ENCODE measurements at places on chromosomes 3 and 15. TPM values are rescaled to one million over a fixed set of nuclear protein-coding genes. Genes with fewer than 3 reads are reported as not detected.
A peak's percentile ranks its signal among the peaks of the same experiment; 100 is the strongest.

GRCh38 chr15:42279234-42279723 is 6.0 kb upstream of the TMEM87A start:
- H3K36me3 ChIP-seq = peaks cover 52% of the 10 kb centered on the region
- no peaks in the 10 kb centered on the region for H3K27me3 ChIP-seq
- H3K27ac ChIP-seq = no peak overlapping the region
- no peak for DNase-seq
- H3K4me1 ChIP-seq = peaks cover 19% of the 10 kb centered on the region

The FEZF2 gene
- not detected for total RNA-seq

The CD200R1 gene
- total RNA-seq = 1.4 TPM

DNA sequence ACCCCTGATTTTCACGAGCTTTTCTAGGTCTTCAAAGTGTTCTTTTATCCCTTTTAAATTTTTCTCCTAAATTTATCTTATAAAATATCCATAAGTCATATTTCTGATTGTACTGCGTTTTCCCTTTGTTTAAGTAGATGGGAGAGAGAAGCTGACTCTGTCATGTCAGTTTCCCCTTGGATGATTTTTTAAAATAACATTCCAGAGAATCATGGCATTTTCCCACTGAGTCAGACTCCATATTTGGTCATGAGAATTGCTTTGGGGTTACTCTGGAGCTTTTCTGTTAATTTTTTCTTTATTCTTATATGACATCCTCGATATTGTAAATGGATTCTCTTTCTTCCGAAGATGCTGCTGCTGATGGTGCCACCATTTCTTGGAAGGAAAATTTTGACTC is 28.6 kb upstream of the UMPS start:
- no peak for DNase-seq
- H3K27me3 ChIP-seq = no peaks in the 10 kb centered on the region
- no peak overlapping the region for H3K4me3 ChIP-seq
- H3K36me3 ChIP-seq = no peaks in the 10 kb centered on the region
- H3K4me1 ChIP-seq = no peaks in the 10 kb centered on the region
- no peak overlapping the region for H3K27ac ChIP-seq

DNA sequence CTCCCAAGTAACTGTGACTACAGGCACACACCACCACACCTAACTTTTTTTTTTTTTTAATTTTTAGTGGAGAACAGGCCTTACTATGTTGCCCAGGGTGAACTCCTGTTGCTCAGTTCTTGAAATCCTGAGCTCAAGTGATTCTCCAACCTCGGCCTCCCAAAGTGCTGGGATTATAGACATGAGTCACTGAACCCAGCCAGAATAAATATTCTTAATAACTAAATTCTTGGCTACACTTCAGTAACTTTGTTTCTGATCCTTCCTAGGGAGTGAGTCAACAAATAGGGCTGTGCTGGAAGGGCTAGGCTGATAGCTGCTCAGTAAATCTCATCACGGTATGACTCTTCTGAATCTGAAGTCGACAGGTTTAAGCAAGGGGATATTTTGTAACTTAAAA is 56.6 kb downstream of the P3H2 start:
- no peaks in the 10 kb centered on the region for H3K36me3 ChIP-seq
- H3K4me3 ChIP-seq = no peak overlapping the region
- H3K27ac ChIP-seq = no peak overlapping the region
- no peaks in the 10 kb centered on the region for H3K27me3 ChIP-seq

The AADAC gene
- 19.1 TPM for total RNA-seq

DNA sequence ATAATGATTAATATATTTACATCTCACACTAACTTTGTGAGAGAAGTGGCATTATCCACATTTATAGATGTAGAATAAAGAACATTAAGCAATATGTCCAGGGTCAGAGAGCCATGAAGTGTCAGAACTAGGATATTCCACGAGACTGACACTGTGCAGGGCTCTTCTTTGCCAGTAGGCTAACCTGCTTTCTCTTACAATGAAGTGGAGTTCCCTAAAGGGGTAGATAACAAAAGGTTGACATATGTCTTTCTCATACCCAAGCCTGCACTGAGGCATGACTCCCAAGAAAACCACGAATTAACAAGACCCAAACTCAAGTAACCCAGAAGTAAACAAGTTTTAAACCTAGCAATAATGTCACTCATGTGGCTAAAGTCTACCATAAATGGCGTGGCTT is 191.5 kb upstream of the SLC2A2 start:
- H3K36me3 ChIP-seq = no peaks in the 10 kb centered on the region
- H3K27ac ChIP-seq = no peak overlapping the region
- H3K4me3 ChIP-seq = no peak overlapping the region
- H3K4me1 ChIP-seq = no peaks in the 10 kb centered on the region

DNA sequence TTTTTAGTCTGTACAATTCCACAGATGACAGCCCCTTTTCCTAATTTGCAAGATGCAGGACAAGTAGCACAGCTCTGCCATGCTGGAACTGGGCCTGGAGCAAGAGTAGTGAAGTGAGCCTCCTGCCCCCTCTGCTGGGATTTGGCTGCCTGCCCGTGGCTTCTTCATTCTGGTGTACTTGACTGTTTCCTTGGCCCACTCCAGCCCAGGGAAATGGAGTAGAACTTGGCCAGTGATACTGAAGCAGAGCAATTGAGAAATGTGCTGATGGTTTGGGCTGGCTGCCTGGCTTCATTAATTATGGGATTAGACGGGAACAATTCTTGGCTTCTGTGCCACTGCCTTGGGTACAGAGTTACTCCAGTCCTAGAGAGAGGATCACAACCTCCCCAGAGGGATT is 2.8 kb downstream of the GPD1L start:
- peaks cover 43% of the 10 kb centered on the region for H3K4me1 ChIP-seq
- peak overlapping the region; percentile 65 for H3K27ac ChIP-seq
- no peaks in the 10 kb centered on the region for H3K27me3 ChIP-seq
- no peak overlapping the region for H3K4me3 ChIP-seq
- H3K36me3 ChIP-seq = no peaks in the 10 kb centered on the region
- DNase-seq = peak; percentile 93

The FAM81A gene
- 7.8 TPM for total RNA-seq

GRCh38 chr3:36903119-36903882 is 41.6 kb downstream of the TRANK1 start:
- DNase-seq = no peak
- H3K36me3 ChIP-seq = peaks cover 12% of the 10 kb centered on the region
- H3K27me3 ChIP-seq = no peaks in the 10 kb centered on the region
- H3K27ac ChIP-seq = no peak overlapping the region
- peaks cover 21% of the 10 kb centered on the region for H3K4me1 ChIP-seq
- no peak overlapping the region for H3K4me3 ChIP-seq
